ENCODE measurements at places on chromosomes 1 and 21.

DNA sequence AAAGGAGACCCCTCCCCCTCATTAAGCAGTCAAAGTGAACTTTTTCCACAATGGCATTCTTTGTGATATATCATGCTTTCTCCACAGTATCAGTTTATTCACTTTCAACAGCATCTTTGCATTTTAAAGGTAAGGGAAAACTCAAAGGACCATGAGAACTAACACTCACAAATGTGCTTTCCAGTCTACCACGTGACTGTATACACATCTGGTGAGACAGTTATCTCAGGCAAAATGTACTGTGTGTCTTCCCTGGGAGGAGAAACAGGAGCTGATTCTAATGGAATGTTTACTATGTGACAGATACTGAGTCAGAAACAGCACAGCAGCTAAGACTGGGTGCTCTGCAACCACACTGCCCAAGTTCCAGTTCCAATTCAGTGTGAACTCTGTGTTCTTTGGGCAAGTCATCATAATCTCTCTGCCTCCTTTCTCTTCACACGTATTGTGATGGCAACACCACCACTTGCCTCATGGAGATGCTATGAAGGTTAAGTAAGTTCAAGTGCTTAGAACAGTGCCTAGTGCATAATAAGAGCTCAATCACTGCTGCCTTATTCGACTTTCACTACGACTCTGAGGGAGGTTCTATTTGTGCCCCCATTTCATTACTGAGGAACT is 79.0 kb downstream of the SLC45A1 start:
- no peak for DNase-seq

GRCh38 chr1:171740987-171741871 is 636 bp downstream of the VAMP4 start:
- DNase-seq = peak; percentile 76

- peak; percentile 51 for DNase-seq
Measured at GRCh38 chr1:91502672-91503184, 2.1 kb downstream of the CDC7 start.

DNA sequence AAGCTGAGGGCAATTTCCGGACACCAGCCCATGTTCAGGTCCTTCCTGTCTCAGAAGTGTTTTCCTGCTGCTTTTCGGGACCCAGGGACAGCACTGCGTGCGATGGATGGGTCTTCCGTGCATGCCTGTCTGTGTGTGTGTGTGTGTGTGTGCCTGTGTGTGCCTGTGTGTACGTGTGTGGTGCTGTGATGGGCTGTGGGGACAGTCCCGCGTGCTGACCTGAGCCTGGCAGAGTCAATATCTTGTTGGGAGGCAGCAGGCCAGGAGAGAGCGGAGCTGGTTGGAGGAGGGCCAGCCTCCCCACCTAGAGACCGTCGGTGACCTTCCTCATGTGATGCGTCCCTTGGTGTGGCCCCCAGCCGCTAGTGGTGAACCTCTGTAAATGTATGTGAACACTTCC is 13.7 kb downstream of the SKI start:
- no peak for DNase-seq

DNA sequence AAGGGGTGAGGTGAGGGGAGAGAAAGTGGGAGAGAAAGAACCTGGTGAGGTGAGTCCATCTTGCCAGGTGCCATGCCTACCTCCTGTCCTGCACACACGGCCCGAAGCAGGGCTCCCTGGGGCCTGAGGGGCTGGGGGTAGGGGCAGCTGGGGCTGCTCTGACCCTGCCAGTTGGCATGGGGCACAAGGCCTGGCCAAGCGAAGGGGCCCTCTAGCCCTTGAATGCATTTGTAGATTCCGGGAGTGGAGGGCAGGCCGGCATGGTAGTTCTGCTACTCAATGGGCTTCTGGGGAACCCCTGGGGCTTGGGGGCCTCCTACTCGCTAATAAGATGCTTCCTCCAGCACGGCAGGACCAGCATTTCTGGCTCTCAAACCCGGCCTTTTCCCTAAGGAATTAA is 3.6 kb upstream of the PRDM16 start:
- no peak for DNase-seq

GRCh38 chr1:9289711-9290485 is 2.8 kb upstream of the SPSB1 start:
- DNase-seq = peak; percentile 73

DNA sequence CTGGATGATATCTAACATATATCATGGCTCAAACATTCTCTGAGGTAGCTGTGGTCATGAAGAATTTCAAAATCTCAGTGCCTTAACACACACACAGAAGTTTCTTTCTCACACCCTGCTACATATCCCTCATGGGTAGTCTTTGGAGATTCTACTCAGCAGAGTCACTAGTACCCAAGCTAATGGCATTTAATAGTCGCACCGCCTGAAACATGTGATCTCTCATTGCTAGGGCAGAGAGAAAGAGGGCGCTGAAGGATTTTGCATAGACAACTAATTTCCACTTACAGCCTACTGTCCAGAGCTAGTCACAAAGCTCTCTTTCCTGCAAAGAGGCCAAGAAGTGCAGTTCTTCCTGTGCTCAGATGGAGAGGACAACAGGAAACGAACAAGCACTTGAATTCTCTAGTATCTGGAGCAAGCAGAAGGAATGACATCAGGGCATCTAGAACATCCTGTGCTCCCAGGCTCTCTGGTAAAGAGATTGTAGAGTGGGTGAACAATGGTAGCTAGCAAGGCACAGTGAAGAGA is 183.4 kb upstream of the PTBP2 start:
- peak; percentile 14 for DNase-seq

Data from NB4 (cell line).